HL-60 (cell line): ENCODE measurements at places on chromosomes 7 and 10.

DNA sequence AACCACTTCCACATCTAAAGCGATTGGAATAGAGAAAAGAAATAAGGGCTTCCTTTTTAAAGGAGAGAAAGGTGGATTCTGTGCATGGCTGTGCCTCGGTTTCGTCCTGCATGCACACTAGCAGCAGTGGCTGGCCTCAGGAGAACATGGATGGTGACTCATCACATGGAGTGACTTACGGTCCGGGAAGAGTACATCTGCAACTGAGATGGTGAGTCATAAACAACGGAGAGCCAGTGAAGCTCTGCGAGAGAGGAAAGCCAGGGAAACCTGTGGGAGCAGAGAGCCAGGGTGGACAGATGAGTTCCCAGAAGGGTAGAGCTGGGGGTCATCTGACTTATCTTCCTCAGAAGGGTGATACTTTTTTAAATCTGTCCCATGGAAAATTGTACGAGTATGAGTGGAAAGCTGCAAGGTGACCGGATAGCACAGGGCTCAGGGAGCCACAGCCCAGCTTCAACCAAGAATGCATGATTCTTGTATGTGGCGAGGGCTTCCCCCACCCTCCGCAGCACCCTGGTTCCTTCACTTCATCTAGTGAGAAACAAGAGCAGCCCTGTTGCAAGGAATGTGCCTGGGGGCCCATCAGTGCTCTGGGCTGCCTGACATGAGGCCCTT, 259.1 kb downstream of the KLF6 start:
- DNase-seq, result no peak

DNA sequence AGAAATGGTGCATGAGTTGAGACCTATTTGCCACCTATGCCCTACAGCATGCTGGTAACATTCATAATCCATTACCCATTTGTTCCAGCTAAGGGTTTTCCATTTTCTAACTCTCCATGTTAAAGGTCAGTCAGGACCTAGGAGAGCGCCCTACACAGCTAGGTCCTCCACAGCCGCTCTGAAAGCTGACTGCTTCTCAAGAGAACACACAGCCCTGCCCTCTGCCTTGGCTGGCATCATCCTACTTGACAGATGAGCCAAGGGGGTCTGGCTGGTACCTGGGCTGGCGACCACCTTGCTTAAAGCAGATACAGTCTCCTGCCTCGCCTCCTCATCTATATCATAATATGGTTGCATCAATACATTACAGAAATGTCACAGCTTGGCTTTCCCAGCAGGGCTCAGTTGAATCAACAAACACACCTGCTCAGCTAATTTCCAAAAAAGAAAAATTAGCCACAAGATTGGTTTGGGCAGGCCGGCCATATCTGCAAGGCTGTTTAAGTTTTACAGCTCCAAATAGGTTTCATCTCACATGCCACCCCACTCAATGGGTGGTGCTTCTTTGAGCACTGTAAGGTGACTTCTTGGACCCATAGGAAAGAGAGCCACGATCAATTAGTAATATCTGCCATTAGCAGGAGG, 17.3 kb downstream of the TLL2 start:
- DNase-seq, result no peak

- DNase-seq, result no peak
Measured at GRCh38 chr10:18271491-18271890, 131.3 kb downstream of the CACNB2 start.

DNA sequence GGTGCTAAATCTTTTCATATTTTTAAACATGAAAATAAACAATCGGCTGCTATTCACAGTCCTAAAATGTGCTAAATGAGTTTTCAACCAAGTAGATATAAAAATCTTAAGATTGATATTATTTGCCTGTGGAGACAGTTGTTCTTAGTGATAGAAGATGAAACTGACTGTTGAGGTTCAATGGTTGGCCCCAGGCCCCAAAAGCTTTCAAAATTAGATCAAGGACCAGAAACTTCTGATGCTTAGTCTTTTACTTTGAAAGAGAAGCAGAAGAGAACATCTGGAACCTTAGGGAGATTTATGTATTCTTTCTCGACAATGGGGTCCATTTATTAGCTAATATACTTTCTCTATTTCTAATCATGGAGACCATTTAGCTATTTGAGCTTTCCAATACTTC, 155.8 kb downstream of the REEP3 start:
- DNase-seq, result no peak

DNA sequence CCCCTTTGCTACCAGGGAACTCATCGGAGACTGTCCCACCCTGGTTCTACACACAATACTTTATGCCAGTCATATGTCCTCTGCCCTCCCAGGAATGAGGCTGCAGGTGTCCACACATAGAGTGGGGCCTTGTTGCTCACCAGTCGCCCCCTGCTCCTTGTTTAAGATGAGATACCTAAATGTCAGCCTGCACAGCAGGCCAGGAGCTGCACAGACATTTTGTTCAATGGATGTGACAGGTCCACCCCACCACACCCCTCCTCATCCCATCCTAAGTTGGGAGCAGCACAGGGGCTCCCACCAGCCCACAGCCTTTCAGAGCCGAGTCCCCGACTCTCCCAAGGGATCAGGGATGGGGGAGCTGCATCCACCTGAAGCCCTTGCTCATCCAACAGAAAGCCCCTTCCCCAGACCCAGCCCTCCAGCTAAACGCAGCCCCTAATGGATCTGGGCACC, 6.2 kb upstream of the GRID1 start:
- no peak for DNase-seq

DNA sequence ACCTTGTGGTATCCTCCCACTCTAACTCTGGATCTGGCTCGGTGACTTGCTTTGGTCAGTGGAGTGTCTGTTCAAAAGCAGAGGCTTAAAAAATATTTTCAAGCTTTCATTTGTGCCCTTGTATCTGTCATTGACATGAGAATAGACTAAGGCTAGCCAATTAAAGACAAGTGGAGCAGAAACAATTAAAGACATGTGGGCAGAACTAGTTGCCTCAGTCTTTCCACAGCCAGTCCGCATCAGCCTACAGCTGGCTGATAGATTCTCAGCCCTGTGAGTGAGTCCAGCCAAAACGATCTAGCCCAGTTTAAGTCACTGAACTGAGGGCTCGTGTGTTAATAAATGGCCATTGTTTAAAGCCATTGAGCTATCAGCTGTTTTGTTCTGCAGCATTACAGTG, 185.2 kb upstream of the DGKB start:
- DNase-seq, result no peak

DNA sequence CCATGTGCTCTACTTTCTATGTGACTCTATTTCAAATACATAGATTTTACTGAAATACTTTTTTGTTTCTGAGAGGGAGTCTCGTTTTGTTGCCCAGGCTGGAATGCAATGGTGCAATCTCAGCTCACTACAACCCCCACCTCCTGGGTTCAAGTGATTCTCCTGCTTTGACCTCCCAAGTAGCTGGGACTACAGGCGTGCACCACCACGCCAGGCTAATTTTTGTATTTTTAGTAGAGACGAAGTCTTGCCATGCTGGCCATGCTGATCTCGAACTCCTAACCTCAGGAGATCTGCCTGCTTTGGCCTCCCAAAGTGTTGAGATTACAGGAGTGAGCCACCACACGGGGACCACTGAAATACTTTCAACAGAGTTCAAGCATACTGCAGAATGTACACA, 3.5 kb downstream of the IDI1 start:
- no peak for DNase-seq

DNA sequence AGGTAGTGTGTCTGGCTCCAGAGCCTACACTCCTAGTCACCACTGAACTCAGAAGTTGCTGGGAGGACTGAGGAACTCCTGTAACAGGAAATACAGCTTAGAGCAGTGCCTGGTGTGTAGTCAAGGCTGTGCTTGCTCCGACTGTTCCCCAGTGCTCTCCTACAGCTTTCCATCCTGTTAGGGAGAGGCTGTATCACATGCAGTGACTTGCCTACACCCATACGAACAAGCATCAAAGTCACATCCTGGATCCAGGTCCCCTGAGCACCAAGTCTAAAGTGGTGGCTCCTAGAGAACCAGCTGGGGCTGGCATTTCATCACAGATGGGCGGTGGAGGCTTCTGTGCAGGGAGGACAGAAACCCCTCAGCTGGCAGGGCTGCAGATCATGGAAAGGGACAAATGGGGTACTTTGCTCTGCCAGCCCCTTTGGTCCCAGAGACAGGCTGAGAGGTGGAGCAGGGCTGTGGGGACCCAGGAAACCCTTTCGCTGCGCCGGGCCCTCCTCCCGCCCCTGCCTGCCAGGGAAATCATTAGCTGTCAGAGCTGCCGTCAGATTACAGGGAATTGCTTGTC, 7.7 kb downstream of the ASB10 start:
- no peak for DNase-seq

DNA sequence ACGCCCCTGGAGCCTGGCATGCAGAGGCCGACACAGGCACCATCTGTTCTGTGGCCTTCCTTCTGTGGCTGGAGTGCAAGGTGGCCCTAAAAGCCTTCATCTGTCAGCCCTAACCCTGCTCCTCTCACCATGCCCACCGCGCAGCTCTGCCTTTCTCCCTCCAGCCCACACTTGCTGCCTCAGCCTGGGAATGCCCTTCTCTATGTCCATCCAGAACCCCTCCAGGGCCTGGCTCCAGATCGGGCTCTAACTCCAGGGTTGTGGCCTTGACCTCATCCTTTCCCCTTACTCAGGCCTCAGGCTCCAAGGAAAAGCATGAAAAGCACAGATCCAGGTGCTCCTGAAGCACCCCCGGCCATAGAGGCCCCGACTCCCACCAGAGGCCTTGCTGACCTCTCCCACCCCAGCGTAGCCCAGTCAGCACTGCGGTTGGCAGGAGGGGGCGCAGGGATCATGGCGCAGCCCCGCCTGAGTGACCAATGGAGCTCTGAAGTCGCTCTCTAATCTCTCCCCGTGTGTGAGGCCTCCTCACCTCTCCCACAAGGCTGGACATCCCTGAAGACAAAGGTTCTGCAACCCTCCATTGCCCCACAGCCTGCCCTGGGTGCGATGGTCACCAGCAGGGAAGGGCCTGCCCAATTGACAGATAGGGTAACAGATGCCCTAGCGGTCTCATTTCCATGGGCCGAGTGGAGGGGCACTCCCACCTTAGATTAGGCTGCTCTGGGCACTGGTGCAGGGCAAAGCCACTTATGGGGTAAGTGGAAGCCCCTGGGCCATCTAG, 9.2 kb downstream of the ZCCHC24 start:
- no peak for DNase-seq

DNA sequence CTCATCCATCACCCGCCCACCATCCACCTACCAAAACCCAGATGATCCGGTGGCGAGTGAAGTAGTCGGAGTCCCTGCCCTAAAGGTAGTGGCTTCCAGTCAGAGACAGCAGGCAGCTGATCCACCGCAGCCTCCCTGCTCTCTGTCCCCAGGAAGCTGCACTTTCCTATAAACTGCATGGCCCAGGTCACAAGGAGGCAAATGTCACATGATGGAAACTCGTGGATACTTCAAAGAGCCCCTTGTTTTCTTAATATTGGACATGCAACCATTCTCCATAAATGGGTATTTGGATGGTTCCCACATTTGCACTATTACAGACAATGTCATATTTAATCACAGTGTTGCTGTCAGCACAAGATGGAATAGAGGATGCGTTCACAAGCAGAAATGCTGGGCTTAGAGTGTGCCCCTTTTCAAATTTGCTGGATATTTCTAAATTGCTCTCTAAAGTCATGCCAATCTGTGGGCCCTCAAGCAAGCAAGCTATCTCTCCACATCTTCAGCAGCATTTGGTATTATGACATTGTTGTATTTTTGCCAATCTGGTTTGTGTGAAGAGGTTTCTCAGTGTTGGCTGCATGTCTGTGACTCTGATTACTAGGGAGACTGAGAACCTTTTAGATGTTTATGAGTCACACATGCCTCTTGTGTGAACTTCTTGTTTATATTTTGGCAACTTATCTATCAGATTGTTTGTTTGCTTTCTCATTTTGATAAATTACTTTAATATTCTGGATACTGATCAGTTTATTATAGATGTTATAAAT, 822.0 kb downstream of the TNS3 start:
- DNase-seq, result no peak

- DNase-seq, result no peak
Measured at GRCh38 chr10:3432081-3432825, 259.7 kb upstream of the PITRM1 start.

DNA sequence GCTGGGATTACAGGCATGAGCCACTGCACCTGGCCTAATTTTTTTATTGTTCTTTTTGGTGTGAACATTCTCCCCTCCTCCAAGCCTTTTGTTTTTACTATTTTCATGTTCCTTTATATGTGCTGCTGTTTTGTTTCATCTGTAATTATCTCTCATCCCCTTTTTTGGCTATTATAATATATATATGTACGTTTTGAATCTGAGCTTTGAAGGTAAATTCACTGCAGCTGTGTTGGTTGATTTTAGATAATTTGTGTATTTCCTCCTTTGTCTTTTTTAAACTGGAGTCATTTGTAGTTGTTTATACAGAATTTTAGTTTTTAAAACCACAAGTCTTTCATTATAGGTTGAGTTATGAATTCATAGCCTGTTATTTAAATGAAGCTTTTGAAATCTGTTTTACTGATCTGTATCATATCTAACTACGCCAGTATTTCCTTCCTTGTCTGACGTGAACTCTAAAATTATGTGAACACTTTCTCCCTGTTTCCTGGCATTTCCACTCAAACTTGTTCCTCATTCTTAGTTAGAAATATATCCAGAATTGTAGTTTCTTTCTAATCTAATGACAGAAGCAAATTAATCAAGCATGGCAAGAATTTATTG, 54.9 kb downstream of the PTEN start:
- DNase-seq, result no peak

DNA sequence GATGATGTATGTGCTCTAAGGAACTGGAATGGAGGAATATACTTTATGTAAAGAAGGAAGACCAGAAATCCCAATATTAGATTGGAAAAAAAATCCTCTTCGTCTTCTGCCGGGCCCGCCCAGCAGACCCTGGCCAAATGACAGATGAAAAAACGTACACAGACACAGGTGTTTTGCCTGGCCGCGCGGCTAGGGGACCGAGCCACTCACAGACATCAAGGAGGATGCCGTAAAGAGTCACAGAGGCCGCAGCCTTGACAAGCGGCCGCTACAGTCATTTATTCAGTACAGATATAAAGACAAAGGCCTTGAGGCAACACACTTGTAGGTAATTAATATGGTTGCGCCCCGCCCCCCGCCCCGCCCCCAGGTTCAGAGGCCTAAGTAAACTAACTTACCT, 594.1 kb downstream of the GRM8 start:
- no peak for DNase-seq

- no peak for DNase-seq
Measured at GRCh38 chr10:60358282-60358681, 31.4 kb downstream of the ANK3 start.
